Small intestine (tissue), 16 donors: ENCODE measurements at places on chromosomes 13 and 19. TPM values are rescaled to one million over a fixed set of nuclear protein-coding genes. Genes with fewer than 3 reads are reported as not detected.

DNA sequence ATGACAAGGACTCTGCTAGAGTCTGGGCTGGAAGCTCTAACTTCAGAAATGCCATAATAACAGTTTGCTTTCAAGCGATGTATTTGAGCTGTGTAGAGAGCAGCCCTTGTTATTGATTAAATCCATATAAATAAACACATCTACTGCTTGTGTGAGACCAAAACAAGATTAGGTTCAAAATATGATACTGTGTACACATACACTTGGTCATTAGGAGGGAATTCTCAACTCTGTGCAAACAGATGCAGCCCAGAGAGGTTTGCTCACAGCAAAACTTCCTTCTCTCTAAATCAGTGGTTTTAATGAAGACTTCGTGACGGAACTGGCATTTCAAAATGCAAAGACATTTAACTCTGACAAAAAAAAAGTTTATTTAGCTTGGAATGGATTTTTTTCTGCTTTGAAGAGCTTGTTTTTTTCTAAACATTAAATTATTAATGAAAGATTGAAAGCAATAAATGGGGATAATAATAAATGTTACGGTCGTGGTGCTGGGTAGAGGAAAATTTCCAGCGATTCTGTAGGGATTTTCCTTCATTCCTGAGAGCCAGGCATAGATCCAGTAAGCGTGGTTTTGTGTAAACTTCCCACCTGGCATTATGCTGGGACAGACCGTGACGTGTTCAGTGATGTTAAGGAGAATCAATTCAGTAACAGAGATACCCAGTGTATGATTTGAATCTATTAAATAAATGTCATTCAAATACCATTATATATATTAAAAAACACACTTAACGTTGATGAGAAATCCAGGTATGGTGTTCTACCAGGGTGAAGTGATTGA lies 213.7 kb downstream of the TEX29 start:
- DNase-seq: no peak

DNA sequence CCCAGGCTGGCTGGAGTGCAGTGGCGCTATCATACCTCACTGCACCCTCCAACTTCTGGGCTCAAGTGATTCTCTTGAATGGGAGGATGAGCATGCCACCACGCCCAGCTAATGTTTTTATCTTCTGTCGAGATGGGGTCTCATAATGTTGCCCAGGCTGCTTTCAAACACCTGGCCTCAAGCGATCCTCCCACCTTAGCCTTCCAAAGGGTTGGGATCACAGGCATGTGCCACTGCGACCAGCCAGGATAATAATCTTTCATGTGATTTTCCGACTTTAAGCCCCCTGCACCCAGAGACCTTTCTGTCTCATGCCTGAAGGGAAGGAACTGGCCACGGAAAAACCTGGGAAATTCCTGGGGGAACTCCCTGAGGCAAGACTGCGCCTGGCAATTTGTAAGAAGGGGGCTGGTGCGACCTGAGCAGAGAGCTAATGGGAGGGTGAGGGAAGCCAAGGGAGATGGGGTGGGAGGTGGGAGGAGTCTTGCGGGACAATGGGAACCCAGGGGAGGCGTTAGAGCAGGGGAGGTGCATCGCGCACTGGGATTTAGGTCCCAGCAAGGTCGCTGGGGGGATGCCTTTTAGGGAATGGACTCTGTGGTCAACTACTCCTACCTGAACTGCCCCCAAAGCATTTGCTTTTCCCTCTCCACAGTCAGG lies 1.2 kb upstream of the CCDC124 start:
- no peak for DNase-seq

GRCh38 chr19:10521461-10522171 lies 4.4 kb upstream of the S1PR5 start:
- DNase-seq: no peak

GRCh38 chr13:102261809-102262208 lies 140.0 kb downstream of the FGF14 start:
- no peak for DNase-seq

- DNase-seq: no peak
These were observed 46.2 kb downstream of the ZNF557 start for GRCh38 chr19:7115721-7116120.

DNA sequence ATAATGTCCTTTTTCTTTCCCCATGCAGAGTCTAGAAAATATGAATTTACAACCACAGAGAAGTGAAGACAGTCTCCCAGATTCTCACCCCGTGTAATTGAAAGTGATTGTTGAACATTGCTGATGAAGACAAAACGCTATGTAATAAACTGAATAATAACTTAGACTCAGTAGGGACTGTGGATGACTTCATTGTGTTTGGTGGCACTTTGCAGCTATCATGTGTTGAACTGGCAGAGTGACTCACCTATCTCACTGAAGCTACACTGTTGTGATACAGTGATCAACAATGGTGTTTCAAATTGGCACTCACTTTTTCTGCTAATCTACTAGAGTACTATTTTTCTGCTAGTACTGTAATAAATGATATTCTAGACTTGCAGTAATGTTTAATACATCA lies 261.3 kb downstream of the DACH1 start:
- DNase-seq: no peak

GRCh38 chr13:51737609-51738008 lies 66.4 kb downstream of the DHRS12 start:
- no peak for DNase-seq

The KMT5C gene
- polyA plus RNA-seq: 14.1 TPM

The DZIP1 gene
- not detected for polyA plus RNA-seq

The SYDE1 gene
- 4.8 TPM for polyA plus RNA-seq
